ENCODE measurements at places on chromosomes 4 and X. TPM values are rescaled to one million over a fixed set of nuclear protein-coding genes. Genes with fewer than 3 reads are reported as not detected.

The ATRX gene
- 15.7 TPM for total RNA-seq

The BTC gene
- total RNA-seq, result 0.92 TPM

The FAM47E gene
- total RNA-seq, result 0.36 TPM

The ARSH gene
- not detected for total RNA-seq

The HCCS gene
- total RNA-seq, result 56.5 TPM

The SMIM10L2A gene
- 0.22 TPM for total RNA-seq

The LUZP4 gene
- total RNA-seq, result not detected

The FMR1NB gene
- not detected for total RNA-seq

The ARSD gene
- 16.3 TPM for total RNA-seq

The PCYT1B gene
- total RNA-seq, result 0.02 TPM

The SLC10A4 gene
- total RNA-seq, result 6.8 TPM

The GPR143 gene
- 0.42 TPM for total RNA-seq

The HPGD gene
- 79.0 TPM for total RNA-seq

The NHSL2 gene
- 0.53 TPM for total RNA-seq

The DAPP1 gene
- total RNA-seq, result not detected

The STARD8 gene
- 1.6 TPM for total RNA-seq

The HSD17B13 gene
- 0.05 TPM for total RNA-seq

The PWWP3B gene
- not detected for total RNA-seq

The GLRA2 gene
- total RNA-seq, result not detected

The FANCB gene
- total RNA-seq, result 3.1 TPM

The ZNF182 gene
- 4.2 TPM for total RNA-seq

The FHIP1A gene
- total RNA-seq, result 0.06 TPM

The MAGEA8 gene
- total RNA-seq, result not detected

The PPP1R2C gene
- total RNA-seq, result not detected

The KCND1 gene
- total RNA-seq, result 0.70 TPM

The ITIH6 gene
- total RNA-seq, result not detected

The EDA gene
- total RNA-seq, result 0.54 TPM

The FAM53A gene
- total RNA-seq, result 0.79 TPM

The BEND4 gene
- 0.01 TPM for total RNA-seq

The SSX2B gene
- total RNA-seq, result not detected

The MYL5 gene
- total RNA-seq, result 10.0 TPM

The CCNA2 gene
- total RNA-seq, result 46.7 TPM

The HS6ST2 gene
- 0.15 TPM for total RNA-seq

The RBMXL3 gene
- total RNA-seq, result not detected

The MAGED4B gene
- total RNA-seq, result 10.0 TPM

The NUP62CL gene
- total RNA-seq, result 16.8 TPM

The TFDP3 gene
- not detected for total RNA-seq

The GPR119 gene
- total RNA-seq, result not detected

The STAP1 gene
- total RNA-seq, result not detected

The CFAP299 gene
- total RNA-seq, result not detected

The BRS3 gene
- not detected for total RNA-seq

All from A549 treated with dexamethasone at 1 μM for 4 hours (cell line).